Breast epithelium (tissue), 4 donors: ENCODE measurements at places on chromosomes 6 and 20.
A peak's percentile ranks its signal among the peaks of the same experiment; 100 is the strongest.

DNA sequence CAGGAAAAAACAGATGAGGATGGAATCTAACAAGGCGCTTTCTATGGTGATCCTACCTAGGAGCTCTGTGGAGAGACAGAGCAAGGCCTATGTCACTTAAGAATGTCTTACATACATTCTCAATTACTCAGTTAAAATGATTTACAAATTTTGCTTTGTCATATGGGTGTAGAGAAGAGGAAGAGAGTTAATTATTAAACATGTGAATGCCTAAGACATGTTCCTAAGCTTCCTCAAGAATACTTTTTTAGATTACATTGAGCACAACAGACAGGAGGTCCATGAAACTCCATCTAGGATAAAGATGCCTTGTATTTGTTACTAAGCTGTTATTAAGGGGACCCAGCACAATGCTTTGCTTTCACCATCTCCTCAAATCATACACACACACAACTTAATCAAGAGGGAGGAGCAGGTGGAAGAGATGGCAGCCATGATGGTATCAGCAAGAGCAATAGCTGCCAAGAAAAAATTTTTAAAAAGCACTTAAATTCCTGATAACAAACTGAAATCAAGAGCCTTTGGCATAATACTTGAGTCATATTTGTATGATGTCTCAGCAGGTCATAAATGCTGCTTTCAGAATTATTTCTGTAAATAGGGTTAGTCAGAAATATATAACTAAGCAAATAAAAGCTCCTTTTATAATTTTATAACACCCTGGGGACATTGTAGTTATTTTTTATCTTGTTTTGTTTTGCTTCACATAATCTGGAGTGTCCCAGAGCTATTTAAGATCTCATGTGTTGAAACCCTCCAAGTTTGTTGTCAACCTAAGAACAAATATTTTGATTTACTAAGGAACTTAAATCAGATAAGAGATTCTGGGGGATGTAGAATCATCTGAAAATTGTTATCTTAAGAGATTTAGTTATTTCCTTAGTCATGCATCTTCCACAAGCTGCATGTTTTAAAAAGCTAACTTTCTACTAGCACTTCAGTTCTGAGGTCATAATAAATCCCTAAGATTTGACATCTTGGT is 70.0 kb upstream of the CD2AP start:
- DNase-seq: no peak
- no peaks in the 10 kb centered on the region for H3K27me3 ChIP-seq
- H3K4me1 ChIP-seq: no peaks in the 10 kb centered on the region
- H3K27ac ChIP-seq: no peak overlapping the region
- no peak overlapping the region for H3K4me3 ChIP-seq
- H3K36me3 ChIP-seq: no peaks in the 10 kb centered on the region

- no peak for DNase-seq
- H3K4me3 ChIP-seq: no peak overlapping the region
- H3K27me3 ChIP-seq: no peaks in the 10 kb centered on the region
- no peak overlapping the region for H3K27ac ChIP-seq
- H3K36me3 ChIP-seq: no peaks in the 10 kb centered on the region
Measured at GRCh38 chr6:169926617-169927417, 175.4 kb downstream of the ERMARD start.

- H3K4me3 ChIP-seq: no peak overlapping the region
- no peaks in the 10 kb centered on the region for H3K27me3 ChIP-seq
- no peak for DNase-seq
- H3K27ac ChIP-seq: no peak overlapping the region
- no peaks in the 10 kb centered on the region for H3K36me3 ChIP-seq
Measured at GRCh38 chr6:48078120-48078519, 32.9 kb downstream of the PTCHD4 start.

- H3K27ac ChIP-seq: peak overlapping the region; percentile 49
- no peaks in the 10 kb centered on the region for H3K36me3 ChIP-seq
- H3K4me1 ChIP-seq: no peaks in the 10 kb centered on the region
- DNase-seq: no peak
Measured at GRCh38 chr6:160055813-160056212, 65.8 kb upstream of the SLC22A1 start.

GRCh38 chr6:11209369-11209768 is 23.1 kb downstream of the NEDD9 start:
- H3K4me1 ChIP-seq: peaks cover 13% of the 10 kb centered on the region
- no peaks in the 10 kb centered on the region for H3K36me3 ChIP-seq
- no peak for DNase-seq
- H3K27ac ChIP-seq: peak overlapping the region; percentile 82
- no peaks in the 10 kb centered on the region for H3K27me3 ChIP-seq

DNA sequence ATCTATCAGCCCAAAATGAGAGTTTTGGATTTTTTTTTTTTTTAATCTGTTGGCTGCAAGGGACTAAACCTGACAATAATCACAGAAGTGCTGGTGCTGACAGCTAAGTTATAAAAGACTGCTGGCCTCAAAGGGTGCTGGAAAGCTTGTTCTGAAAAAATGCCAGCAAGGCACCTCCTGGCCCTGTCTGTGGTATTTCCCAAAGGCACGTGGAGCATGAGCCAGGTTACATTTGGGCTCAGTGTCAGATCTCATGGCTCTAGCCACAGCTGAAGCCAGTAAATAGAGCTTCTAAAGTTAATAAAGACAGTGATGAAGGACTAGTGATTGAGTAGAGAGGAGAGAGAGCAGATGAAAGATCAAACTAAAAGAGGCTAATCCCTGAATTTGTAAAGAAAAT is 178.9 kb downstream of the FUT9 start:
- no peaks in the 10 kb centered on the region for H3K4me1 ChIP-seq
- no peaks in the 10 kb centered on the region for H3K36me3 ChIP-seq
- H3K4me3 ChIP-seq: no peak overlapping the region
- no peaks in the 10 kb centered on the region for H3K27me3 ChIP-seq

DNA sequence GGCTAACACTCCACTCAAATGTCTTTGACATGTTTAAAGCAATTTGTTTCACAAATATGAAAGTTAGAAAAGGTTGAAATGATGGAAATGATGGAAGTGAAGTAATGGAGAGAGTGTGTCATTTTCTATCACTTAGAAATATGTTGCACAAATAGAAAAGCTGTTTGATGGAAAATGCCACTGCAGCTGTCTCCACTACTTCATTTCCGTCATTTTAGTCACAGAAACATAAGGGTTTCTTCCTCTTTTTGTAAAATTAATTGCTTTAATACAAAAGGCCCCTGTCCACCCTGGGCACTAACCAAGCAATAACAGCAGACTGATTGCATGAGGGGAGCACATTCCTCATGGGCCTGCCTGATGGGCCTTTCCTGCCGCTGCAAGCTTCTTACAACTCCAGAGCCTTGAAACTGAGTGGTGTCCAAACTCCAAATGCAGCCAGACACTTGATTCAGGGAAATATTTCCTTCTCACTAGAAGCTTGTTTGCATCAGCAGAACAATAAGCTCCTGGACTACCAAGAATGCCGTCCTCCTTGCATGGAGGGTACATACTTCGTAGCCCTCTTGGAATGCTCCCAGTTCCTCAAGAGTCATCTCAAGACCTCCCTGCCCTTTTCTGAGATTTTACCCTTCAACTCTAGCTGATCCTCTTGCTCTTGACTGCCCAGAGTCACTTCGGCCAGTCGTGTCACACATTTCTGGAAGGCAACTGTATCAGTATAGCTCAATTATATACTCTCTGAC is 36.1 kb downstream of the F13A1 start:
- no peaks in the 10 kb centered on the region for H3K4me1 ChIP-seq
- H3K4me3 ChIP-seq: no peak overlapping the region
- no peaks in the 10 kb centered on the region for H3K36me3 ChIP-seq
- H3K27me3 ChIP-seq: no peaks in the 10 kb centered on the region
- no peak for DNase-seq
- no peak overlapping the region for H3K27ac ChIP-seq

- no peaks in the 10 kb centered on the region for H3K4me1 ChIP-seq
- H3K36me3 ChIP-seq: no peaks in the 10 kb centered on the region
- H3K27ac ChIP-seq: no peak overlapping the region
- H3K4me3 ChIP-seq: no peak overlapping the region
- no peak for DNase-seq
- H3K27me3 ChIP-seq: no peaks in the 10 kb centered on the region
Measured at GRCh38 chr20:49445176-49445575, 37.3 kb downstream of the KCNB1 start.

DNA sequence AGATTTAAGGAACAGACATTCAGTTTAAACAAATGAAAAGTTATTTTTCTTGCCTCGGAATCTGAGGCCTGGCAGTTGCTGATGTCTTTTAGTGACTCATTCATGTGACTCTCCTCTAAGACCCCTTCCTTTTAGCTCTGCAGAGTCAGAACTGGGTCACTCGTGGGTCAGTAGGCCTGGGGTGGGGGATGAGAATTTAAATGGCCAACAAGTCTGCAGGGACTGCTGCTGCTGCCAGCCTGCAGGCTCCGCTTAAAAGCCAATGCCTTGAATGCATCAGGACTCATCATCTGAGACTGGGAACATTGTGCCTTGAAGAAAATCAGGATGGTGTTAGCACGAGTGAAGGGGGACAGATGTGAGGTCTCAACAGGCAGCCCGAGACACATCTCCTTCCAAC is 404.3 kb downstream of the CDH26 start:
- no peaks in the 10 kb centered on the region for H3K27me3 ChIP-seq
- H3K4me3 ChIP-seq: no peak overlapping the region
- H3K27ac ChIP-seq: no peak overlapping the region
- H3K36me3 ChIP-seq: no peaks in the 10 kb centered on the region

DNA sequence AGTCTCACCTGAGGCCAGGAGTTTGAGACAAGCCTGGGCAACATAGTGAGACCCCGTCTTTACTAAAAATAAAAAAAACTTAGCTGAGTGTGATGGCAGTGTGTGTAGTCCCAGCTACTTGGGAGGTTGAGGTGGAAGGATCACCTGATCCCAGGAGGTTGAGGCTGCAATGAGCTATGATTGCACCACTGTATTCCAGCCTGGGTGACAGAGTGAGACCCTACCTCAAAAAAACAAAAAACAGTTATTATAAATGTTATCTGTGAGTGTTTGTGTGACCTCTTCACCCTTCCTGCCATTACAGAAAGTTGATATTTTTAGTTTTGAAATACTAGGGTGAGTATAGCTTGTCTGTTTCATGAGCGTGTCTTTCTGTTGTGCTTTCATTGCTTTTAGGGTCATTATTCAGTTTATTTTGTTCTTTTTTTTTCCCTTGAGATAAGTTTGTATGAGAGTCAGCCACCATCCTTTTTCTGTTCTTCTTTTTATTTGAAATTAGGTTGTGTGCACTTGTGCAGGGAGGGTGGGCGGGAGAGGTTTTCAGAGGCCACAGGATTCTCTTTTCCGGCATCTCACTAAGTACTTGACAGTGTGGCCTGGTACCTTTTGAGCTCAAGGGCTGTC is 26.2 kb downstream of the CDYL start:
- H3K4me1 ChIP-seq: no peaks in the 10 kb centered on the region
- H3K27me3 ChIP-seq: no peaks in the 10 kb centered on the region
- no peak for DNase-seq

GRCh38 chr6:35202066-35202546 is 11.7 kb upstream of the SCUBE3 start:
- H3K27me3 ChIP-seq: no peaks in the 10 kb centered on the region
- peaks cover 4% of the 10 kb centered on the region for H3K4me1 ChIP-seq
- no peak overlapping the region for H3K27ac ChIP-seq
- no peak overlapping the region for H3K4me3 ChIP-seq
- no peak for DNase-seq

DNA sequence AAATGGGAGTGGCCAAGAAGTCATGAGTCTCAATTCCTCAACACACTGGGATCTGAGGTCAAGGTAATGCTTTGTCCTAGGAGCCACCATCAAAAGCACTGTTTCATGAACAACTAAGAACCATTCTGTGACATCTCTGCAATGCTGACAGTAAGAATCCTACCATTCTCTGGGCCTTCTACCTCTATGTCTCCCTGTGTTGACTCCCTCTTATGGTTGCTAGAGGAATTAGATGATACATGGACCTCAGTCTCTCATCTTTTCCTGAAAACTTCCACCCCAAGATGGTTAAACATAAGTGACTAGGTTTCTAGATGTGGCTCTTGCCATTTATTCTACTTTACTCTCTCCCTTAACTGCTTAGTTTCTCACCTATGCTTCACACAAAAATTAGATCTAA is 9.1 kb downstream of the MTRF1L start:
- H3K36me3 ChIP-seq: no peaks in the 10 kb centered on the region
- H3K27me3 ChIP-seq: no peaks in the 10 kb centered on the region
- H3K4me3 ChIP-seq: no peak overlapping the region
- no peaks in the 10 kb centered on the region for H3K4me1 ChIP-seq
- no peak overlapping the region for H3K27ac ChIP-seq

- no peaks in the 10 kb centered on the region for H3K27me3 ChIP-seq
- H3K27ac ChIP-seq: no peak overlapping the region
- no peak overlapping the region for H3K4me3 ChIP-seq
- H3K36me3 ChIP-seq: no peaks in the 10 kb centered on the region
- H3K4me1 ChIP-seq: no peaks in the 10 kb centered on the region
Measured at GRCh38 chr6:10976571-10976970, 67.5 kb downstream of the ELOVL2 start.

DNA sequence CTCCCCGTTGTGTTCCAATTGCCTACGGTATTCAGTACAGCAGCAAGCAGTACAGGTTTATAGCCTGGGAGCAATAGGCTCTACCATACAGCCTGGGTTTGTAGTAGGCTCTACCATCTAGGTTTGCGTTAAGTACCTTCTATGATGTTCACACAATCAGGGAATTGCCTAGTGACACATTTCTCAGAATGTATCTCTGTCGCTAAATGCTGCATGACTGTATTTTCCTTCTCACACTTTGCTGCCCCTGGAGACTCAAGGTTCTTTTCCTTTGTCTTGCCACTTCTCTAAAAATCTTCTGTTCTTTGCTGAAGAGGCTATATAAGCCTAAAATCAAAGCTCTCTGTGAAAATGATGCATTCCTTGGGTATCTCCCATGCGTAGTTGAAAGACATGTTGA is 241.9 kb downstream of the CD83 start:
- H3K27me3 ChIP-seq: no peaks in the 10 kb centered on the region
- no peak overlapping the region for H3K27ac ChIP-seq
- H3K36me3 ChIP-seq: no peaks in the 10 kb centered on the region
- no peak overlapping the region for H3K4me3 ChIP-seq

GRCh38 chr6:36350681-36351571 is 14.2 kb upstream of the BNIP5 start:
- H3K36me3 ChIP-seq: no peaks in the 10 kb centered on the region
- no peak overlapping the region for H3K27ac ChIP-seq
- H3K4me3 ChIP-seq: no peak overlapping the region
- DNase-seq: no peak
- no peaks in the 10 kb centered on the region for H3K4me1 ChIP-seq
